ENCODE measurements at places on chromosomes 5 and 9. TPM values are rescaled to one million over a fixed set of nuclear protein-coding genes. Genes with fewer than 3 reads are reported as not detected.

The THOC3 gene
- total RNA-seq = 96.2 TPM

The MELK gene
- 74.2 TPM for total RNA-seq

The SYK gene
- total RNA-seq = not detected

The OLFM1 gene
- total RNA-seq = not detected

The SMC2 gene
- total RNA-seq = 43.9 TPM

The BTNL3 gene
- total RNA-seq = not detected

The NKD2 gene
- not detected for total RNA-seq

DNA sequence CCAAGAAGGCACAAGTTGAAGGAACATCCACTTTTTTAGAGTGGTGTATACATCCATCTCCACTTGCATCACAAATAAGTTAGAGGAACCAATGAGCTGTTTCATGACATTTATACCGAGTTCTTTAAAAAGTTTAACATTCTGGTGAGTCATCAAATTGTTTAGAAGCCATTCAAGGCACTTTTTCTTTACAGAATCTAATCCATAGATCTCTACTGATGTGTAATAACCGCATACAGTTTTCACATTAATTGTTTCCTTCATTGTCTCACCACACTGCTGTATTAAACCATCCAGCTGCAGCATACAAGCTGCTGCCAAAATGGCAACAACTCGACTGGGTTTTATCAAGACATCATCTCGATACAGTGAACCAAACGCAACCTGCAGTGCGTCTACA lies 744 bp downstream of the GMCL2 start:
- DNase-seq = no peak

DNA sequence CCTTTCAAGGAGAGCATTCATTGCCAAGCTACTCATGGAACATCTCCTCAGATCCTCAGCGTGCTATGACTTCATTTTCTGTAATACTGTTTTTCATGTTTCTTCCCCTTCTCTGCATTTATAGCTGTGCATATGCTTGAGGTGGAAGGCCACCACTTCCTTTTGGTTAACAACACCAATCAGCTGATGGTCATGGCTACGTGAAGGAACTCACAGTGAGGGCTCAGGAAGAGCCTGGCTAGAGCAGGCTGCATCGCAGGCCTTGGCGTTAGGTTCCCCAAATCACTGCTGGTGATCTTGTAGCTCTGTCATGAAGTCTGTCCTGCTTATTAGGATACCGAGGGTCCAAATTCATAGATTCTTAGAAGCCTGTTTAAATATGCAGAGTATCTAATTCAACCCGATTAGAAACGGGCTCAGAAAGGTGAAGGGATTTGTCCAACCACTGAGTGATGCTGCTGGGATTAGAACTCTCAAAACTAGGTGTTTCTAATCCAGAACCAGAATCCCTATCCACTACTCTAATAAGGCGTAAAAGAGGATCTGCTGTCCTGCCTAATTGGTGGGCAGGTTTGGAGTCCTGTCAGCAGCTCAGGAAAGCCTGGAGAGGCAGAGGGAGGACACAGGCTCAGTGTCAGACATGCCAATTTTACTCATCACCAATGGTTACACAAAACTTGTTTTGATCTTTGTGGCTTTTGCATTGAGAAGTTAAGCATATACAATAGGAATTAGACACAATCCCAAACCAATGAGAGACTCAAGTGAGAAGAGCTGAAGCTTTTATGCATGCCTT lies 7.5 kb downstream of the SYK start:
- DNase-seq = no peak

DNA sequence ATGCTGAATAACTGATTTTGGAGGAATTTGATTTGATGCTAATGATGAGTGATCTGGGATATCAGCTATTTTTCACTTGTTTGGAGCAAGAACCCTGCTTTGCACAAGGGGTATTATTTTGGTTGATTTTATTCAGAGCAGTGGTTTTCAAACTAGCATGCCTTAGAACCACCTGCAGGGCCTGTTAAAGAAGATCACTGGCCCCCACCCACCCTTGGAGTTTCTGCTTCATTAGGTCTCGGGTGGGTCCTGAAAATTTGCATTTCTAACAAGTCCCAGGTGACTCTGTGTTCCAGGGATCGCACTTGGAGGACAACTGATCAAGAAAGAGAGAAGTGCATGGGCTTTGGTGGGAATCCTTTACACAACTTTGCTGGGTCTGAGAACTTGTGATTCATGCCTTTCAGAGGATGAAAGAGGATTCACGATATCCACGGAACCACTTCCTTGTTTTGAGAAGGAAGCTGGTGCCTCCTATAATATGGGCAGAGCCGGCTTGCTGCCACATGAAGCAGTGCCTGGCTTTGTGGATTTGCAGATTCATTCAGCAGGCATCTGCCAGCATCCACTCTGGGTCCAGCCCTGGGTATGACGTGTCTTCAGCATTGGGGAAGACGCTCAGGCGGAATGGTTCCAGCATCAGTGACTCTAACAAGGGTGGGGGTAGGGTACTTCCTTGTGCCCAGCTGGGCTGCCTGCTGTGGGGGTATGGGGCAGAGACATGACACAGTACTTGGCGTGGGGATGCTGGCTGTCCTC lies 106.6 kb upstream of the PITX1 start:
- DNase-seq = peak; percentile 94

DNA sequence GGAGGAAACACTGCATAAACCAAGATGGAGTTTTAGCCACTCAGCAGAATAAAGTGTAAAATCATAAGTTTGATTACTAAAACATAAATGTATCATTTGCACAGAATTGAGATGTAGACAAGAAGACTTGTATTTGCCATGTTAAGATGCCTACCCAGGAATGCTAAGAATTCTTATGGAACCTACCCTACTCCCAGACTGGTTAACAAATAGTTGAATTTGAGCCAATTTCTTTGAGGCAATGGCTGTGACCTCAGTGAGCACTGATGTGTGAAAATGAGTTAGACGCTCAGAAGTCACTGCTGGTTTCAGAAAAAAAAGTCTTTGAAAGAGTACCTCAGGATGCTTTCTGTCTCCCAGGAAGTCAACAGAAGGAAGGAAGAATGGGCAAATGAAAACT lies 95.6 kb downstream of the ESM1 start:
- DNase-seq = peak; percentile 91

DNA sequence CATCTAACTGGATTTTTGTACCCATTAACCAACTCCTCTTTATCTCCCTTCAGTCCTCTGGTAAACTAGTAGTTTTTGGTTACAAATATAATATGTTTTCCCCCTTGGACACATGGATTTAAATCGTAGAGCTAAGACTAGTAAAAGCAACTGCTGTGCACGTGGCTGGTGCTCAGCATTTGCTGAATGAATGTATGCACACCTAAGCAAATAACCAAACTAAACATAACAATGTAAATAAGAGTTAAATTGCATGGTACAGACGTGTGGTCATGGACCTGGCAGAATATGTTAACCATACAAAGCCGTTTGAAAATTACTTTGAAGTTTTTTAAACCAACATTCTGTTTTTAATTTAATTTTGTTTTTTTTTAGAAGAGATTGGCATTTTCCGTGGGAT lies 65.2 kb upstream of the FYB1 start:
- DNase-seq = no peak

GRCh38 chr9:33341182-33341581 lies 50.9 kb downstream of the NFX1 start:
- DNase-seq = no peak

DNA sequence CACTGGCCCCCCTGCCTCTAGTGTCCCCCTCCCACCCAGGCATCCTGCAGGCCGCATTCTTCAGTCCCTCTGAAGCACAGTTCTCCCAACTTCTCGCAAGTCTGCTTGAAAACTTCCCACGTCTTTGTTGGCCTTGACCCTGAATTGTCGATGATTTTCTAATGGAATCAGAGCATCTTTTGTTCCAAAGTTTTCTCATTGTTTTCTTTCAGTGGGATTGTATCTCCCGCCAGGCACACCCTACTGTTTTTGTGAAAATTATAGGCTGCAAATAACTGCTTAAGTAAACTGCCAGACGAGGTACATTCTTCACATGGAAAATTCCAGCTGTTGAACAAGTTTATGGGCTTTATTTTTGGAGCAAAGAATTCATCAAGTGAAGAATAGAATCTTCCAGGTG lies 122.6 kb upstream of the SLC25A48 start:
- DNase-seq = no peak

GRCh38 chr9:71685394-71685793 lies 82.9 kb downstream of the CEMIP2 start:
- DNase-seq = no peak

- peak; percentile 28 for DNase-seq
Observed at GRCh38 chr9:92294297-92294676, 790 bp upstream of the IARS1 start.

DNA sequence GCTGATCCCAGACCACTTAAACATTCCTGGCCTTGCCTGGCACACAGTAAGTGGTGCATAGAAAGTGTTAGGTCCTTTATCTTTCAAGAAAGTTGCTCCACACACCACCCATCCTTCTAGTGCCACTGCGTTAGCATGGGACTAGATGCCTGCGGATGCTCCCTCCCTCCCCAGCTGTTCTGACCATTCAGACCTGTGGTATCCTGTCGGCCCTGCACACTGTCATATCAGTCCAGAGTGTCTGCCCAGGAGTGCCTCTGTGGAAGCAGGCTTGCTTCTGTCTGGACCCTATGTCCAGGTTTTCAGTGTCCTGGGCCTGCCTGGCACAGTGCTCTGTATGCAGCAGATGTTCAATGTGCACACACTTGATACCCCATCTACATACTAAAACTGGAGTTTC lies 38.3 kb upstream of the SMU1 start:
- DNase-seq = no peak
